Stimulated activated CD8-positive, alpha-beta memory T cell treated with anti-CD3 and anti-CD28 coated beads, Interleukin-7, amount 100 ng/mL, for 1 hour (primary cell): ENCODE measurements at places on chromosomes 2 and 18.

- no peak for DNase-seq
Observed at GRCh38 chr18:76377359-76377756, 117.7 kb downstream of the ZNF516 start.

DNA sequence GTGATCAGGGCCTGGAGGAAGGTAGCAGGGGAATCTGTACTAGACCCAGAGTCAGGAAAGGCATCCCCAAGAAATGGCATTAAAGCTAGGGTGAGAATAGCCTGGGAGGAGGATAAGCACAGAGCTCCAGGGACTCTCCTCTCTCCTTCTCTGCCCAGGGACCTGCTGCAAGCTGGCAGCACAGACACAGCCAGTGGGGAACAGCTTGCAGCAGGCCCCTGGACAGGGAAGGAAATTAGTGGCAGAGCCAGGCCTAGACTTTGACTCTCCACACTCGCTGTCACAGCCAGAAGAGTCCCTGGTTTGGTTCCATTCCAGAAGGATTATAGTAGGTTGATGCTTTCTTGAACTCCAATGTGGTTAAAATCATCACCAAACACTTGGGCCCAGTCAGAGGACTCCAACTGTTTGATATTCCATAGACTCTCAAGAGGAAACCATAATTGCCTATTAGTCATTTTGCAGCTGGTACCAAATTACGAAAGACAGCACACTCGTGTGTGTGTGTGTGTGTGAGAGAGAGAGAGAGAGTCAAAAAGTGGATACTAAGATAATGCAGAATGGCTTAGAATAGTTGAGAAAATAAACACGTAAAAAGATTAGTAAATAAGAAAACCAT lies 95.5 kb upstream of the ATP8B1 start:
- DNase-seq: no peak

- DNase-seq: no peak
Observed at GRCh38 chr2:83686863-83687262, 772.2 kb downstream of the SUCLG1 start.

GRCh38 chr2:3449086-3449485 lies 69.6 kb downstream of the TRAPPC12 start:
- no peak for DNase-seq

DNA sequence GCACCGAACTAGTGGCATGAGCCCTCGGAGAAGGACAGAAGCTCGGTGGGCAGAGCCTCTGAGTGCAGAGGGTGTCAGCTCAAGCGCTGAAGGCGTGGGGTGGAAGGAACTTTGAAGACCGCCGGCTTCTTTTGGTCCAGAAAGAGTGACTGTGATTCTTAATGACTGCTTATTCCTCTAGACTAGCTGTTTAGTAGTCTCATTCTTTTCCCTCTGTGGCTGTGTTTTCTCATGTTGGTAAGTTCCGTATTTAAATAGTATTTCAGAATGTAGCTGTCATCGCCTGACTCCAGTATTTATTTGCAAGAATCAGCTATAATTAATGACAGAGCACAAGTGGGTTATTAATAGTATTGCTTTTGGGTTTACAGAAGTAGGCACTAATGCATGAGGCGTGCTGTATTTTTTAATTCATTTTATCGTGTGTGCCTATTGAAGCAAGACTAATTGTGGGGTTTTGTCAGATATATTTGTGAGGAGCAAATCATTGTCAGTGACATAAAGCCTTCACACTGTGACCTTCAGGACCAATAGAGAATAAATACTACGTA lies 80.8 kb upstream of the NFATC1 start:
- no peak for DNase-seq

DNA sequence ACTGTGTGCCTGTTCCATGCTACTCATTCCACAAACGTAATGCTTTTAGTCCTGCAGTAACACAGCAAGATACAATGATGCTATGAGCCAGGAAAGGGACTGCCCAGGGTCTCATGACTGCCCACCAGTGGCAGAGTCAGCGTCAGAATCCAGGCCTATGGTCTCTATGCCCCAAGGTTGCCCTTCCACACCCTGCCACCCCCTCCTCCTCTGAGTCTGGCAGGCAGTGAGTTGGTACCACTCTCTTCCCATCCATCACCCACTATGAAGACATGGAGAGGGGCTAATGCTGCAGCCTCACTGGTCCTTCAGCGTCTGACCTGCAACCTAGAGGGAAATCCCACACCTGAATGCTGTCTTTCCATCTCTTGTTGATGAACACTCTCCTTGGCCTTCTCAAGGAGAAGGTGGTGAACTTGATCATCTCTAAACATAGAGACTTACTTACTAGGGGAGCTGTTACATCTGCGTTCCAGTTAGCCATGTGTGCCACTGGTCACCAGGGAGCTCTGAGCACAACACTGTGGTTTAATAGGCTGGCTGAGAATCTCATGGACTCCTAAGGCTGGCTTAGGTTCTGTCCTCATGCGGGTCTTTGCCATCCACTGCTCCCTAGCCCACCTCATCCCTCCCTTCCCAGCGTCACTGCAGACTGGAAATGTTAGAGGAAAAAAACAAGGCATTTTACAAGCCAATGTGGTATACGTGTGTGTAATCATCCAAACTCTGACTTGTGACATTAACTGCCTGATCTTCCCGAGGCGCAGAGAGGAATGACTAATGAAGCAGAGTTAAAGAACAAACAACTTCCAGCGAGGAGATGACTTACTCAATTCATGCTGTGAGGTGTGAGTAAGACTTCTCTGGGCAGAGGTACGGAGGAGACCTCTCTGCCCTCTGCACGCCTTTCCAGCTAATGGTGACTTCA lies 28.8 kb downstream of the STEAP3 start:
- DNase-seq: no peak

- DNase-seq: no peak
Observed at GRCh38 chr2:1864301-1864980, 120.1 kb upstream of the PXDN start.

GRCh38 chr2:74278176-74278575 lies 65.0 kb downstream of the SLC4A5 start:
- DNase-seq: no peak

DNA sequence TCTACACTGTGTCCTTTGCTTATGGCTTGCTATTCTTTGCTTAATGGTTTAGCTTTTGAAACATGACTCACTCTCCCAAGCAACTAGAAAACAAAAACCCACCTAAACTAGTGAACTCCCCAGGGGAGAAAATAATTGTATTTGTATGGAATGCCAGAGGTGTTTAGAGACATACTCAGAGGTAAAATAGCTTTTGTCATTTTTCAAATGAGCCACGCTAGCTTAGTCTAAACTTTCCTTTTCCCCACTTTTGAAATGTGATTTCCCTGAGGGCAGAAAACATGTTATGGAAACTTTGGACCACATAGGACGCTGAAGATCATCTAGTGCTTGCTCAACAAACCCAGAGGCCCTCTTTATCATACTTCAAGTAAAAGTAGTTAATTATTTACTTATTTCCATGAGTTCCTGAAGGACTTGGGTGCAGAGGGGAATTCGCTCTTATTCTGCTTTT lies 16.5 kb upstream of the CYTIP start:
- no peak for DNase-seq

GRCh38 chr18:45478889-45479288 lies 136.4 kb upstream of the SLC14A2 start:
- no peak for DNase-seq

DNA sequence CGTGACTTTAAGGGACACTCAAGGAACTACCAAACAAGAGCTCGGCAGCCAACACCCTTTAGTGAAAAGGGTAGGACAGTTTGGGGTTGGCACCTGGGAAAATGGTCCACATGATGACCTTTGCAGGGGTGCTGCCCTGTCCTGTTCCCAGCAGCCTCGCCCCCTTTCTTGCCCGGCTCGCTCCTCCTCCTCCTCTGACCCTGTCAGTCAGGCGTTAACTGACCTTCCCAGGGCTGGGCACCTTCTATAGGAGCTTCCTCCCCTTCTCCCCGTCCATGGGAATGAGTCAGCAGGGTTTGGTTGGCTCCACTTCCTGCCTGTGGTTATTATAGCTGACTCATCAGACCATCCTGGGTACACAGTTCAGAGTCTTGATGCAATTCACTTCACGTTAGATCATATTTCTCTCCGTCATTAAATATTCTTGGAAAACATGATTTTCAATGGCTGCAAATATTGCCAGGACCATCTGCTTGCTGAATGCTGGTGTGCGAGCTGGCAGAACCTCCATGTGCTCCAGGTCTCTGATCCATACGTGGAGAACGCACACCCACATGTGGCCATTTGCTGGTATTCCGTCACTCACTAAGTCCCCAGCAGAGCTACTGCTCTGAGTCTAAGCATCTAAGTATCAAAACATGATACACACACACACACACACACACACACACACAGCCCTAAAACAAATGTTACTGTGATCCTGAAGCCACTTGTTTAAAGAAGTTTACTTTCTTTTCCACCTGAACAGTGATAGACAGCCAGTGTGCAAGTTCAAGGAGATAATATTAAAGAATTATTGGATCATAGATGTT lies 185.0 kb downstream of the ANAPC1 start:
- peak; percentile 31 for DNase-seq

GRCh38 chr2:101781326-101781725 lies 83.8 kb downstream of the MAP4K4 start:
- no peak for DNase-seq

DNA sequence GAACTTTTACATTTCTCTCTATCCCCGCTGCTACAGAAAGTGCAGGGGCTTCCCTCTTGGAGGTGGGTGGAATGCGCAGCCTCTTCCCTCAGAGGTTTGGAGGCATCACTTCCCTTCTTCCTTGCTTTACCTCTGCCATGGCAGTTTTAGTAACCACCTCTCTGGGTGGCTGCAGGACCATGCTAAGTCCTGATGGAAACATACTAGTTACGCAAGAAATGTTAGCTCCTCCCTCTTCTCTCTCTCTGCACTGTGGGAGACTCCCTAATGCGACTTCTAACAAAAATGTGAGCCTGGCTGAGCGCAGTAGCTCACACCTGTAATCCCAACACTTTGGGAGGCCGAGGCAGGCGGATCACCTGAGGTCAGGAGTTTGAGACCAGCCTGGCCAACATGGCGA lies 116.8 kb upstream of the RAB6C start:
- no peak for DNase-seq

DNA sequence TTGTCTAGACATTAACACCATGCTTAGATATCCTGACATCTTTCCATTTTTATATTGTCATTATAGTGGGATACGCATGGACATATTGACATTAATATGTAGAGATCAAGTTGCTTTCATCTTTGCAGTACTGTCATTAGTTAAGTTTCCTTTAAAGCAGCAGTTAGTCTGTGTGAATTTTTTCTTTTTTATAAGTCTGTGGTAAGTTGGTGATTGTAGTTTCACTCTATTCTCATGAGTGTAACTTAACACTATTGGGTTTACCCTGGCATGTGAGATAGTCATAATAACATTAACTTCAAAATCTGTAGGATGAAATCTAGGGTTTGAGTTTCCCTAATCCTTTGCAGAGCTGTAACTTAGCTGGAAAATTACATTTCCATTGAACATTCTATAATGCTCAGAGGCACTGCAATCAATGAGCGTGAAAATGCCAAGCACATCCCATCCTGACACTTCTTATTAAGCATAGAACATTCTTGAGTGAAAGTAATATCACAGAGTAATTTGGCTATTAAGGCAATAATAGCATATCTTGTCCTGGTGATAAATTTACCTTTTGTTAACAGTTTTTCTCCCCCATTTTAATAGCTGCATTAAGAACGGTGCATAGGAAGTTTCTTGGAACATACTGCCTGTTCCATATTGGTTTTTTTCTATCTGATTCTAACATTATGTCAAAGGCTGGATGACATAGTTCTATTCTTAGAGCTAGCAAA lies 47.5 kb upstream of the DARS1 start:
- DNase-seq: no peak

GRCh38 chr2:10493634-10494281 lies 45.6 kb upstream of the ODC1 start:
- DNase-seq: peak; percentile 55

GRCh38 chr2:161415987-161416707 lies at the start of gene TBR1:
TSS of gene TBR1 (plus strand) at chr2:161416297. CDS start at chr2:161416411, 114 bp downstream.
- DNase-seq: no peak

DNA sequence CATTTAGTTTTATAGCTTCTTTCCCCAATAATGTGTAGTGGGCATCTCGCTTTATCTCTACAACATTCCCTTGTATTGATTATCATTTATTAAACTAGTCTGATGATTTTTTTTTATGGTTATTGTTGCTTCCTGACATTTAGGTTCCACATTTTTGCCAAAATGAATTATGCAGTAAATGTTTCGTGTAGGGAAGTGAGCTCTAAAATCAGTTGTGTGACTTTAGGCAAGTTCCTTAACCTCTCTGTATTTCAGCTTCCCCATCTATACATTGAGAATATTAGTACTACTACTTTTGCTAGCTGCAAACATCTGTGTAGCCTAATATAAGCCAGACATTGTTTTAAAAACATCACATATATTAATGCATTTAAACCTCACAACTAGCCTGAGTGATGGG lies 22.9 kb downstream of the SOCS6 start:
- DNase-seq: no peak

DNA sequence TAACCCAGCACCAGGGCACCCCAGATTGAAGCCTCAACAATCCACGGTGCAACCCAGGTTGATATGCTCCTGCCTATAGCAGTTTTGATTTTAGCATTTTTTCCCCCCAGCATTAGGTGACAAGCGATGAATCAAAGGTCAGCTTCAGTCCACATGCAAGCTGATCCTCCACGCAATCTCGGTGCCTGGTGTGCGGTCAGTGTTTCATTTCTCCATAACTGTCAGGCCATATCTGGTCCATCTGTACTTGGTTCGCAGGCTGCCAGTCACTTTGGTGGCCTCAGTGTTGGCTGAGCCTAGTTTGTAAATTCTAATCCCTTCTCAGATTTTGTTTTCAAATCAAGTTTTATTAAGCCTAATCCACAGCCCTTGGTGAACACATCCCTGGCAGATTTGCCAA lies 30.2 kb downstream of the KCNG3 start:
- no peak for DNase-seq

- DNase-seq: no peak
Observed at GRCh38 chr2:206218796-206219499, 55.5 kb upstream of the ZDBF2 start.

DNA sequence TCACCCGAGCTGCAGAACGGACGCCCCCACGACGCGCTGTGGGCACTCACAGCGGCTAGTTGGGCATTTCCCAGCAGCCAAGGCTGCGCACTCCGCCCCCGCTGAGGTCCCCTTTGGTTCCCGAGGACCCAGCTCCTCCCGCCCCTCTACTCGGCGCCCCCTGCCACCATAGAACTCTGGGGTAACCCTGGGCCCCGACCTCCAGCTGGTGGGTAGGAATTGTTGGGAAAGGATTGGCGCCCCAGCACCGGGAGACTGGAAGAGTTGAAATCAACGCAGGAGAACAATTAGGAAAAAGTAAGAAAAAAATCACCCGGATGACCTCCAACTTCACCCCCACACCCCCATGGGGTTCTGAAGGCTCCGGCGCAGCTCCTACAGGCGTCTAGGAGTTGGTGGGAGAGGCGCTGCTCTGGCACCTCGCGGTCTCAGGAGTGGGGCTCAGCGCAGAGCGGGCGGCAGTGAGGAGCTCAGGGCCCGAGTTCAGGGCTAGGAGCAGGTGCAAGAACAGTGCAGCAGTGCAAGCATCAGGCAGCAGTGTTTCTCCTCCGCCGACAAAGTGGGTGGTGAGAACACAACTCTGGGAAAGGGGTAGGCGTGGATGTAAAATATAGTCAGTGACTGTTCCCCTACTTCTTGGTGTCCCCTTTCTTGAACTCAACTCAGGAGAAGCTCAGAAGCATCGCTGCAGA lies 14.0 kb downstream of the POU3F3 start:
- no peak for DNase-seq
